ENCODE measurements at places on chromosomes 5 and 9. TPM values are rescaled to one million over a fixed set of nuclear protein-coding genes. Genes with fewer than 3 reads are reported as not detected.

MYO10 gene
- total RNA-seq = 8.5 TPM

PCDHGA8 gene
- 2.4 TPM for total RNA-seq

KLF9 gene
- total RNA-seq = 104 TPM

FABP6 gene
- total RNA-seq = not detected

TAF1L gene
- total RNA-seq = not detected

MORN5 gene
- 1.5 TPM for total RNA-seq

TLE1 gene
- 21.8 TPM for total RNA-seq

TMEM171 gene
- total RNA-seq = not detected

- no peak for DNase-seq
Measured at GRCh38 chr5:25641124-25641523, 996.3 kb upstream of the CDH10 start.

- no peak for DNase-seq
Measured at GRCh38 chr9:101162231-101162630, 133.7 kb downstream of the PLPPR1 start.

DNA sequence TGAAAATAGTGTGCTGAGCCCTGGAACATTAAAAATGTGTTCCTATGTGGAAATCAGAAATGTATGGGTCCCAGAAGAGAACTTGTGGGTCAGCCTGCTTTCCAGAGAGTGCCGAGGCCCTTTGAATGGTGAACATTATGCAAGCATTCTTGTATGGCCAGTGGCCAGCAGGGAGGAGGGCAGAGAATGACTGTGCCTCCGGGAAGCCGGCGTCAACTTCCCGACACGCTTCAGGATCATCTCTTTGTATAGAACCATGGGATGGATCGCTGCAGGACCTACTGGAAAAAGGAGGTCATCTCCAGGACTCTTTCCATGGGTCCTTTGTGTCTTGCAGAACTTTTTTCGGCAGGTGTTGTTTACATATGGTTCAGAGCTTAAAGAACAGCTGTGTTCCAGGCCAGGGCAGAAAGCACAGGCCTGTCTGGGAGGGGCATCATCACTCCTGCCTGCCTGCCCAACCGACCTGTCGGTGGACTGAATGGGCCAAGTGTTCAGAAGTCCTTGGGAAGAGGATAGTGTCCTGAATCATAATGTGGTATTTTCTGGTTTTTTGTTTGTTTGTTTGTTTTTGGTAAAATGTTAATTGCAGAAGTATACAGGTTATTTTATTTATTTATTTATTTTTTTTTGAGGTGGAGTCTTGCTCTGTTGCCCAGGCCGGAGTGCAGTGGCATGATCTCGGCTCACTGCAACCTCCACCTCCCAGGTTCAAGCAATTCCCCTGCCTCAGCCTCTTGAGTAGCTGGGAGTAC, 9.0 kb downstream of the PRRC2B start:
- DNase-seq = peak; percentile 96

DNA sequence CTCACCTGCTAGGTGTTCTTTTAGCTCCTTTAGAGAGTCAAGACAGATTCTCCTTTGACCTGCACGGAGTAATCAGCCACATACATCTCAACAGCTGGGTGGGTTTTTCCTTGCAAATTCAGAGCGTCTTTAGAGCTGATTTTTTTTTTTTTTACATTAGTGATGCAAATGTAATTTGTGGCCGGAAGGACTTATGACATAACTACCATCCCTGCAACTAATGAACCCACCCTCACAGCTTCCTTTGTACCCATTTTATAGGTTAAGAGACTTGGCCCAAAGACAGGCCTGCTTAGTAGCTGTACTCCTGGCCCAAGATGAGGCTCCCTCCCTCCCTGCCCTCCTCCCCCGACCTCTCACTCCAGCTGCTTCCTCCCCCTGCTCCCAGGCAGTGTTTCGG, 69.9 kb upstream of the NIPAL4 start:
- DNase-seq = no peak

DNA sequence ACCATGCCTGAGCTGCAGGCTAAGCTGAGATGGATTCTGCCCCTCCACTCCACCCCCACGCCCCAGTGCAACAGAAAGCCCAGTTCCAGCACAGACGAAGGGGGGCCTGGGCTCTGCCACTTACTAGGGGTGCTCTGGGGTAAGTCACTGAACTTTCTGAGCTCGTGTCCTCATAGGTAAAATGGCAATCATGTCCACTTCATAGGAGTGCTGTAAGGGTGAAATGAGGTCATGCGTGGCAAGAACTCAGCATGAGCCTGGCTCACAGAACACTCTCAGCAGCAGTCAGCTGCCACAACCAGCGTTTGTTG, 8.4 kb upstream of the PSD2 start:
- no peak for DNase-seq

DNA sequence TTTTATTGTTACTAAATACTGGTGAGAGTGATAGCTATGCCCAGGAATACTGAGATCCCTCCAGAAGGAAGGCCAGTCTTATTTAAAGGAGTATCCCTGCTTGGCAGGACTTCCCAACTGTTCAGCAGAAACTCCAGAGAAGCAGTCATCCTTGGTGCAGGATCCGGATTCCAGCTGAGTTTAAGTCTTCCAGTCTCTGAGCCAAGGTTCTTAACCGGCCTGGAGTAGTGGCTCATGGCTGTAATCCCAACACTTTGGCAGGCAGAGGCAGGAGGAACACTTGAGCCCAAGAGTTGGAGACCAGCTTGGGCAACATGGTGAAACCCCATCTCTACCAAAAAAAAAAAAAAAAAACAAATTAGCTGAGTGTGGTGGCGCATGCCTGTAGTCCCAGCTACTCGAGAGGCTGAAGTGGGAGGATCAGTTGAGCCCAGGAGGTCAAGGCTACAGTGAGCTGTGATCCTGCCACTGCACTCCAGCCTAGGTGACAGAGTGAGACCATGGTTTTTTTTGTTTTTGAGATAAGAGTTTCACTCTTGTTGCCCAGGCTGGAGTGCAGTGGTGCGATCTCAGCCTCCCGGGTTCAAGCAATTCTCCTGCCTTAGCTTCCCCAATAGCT, 7.6 kb downstream of the NAIF1 start:
- DNase-seq = no peak

DNA sequence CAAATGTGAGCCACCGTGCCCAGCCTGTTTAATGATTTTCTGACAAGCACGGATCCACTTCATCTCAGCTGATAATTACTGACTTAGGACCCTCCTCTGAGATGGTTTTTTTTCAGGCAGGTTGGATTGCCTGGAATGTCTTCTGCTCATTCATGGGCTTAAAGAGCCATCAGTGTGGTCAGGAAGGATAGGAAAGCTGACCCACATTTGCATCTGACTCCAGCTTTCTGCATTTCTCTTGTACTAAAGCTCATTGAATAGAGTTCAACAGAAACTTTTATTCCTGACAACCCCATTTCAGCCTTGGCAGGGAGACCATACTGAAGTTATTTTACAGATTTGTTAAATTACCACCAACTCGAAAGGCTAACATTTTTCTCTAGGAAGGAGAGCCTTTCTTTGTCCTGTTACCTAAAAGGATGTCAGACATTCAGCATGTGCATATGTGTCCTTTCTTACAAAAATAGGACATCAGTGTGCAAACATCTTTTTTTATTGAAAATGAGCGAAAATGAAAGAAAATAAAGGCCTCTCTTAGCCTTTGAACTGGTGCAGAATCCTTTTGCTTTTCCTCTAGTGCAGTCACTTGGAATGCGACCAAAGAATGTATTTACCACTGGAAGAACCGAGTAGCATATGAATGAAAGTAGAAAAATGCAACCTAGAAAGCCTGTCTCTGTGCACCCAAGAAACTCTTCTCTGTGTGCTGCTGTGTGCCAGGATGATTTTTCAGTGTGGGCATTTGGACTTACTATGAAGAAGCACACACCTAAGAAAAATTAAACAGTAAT, 26.6 kb downstream of the ADCY2 start:
- no peak for DNase-seq

- DNase-seq = no peak
Measured at GRCh38 chr5:108398964-108399363, 17.1 kb upstream of the FBXL17 start.

- DNase-seq = no peak
Measured at GRCh38 chr5:158837908-158838307, 261.8 kb downstream of the EBF1 start.

GRCh38 chr5:143551820-143552251, 148.3 kb upstream of the NR3C1 start:
- no peak for DNase-seq

DNA sequence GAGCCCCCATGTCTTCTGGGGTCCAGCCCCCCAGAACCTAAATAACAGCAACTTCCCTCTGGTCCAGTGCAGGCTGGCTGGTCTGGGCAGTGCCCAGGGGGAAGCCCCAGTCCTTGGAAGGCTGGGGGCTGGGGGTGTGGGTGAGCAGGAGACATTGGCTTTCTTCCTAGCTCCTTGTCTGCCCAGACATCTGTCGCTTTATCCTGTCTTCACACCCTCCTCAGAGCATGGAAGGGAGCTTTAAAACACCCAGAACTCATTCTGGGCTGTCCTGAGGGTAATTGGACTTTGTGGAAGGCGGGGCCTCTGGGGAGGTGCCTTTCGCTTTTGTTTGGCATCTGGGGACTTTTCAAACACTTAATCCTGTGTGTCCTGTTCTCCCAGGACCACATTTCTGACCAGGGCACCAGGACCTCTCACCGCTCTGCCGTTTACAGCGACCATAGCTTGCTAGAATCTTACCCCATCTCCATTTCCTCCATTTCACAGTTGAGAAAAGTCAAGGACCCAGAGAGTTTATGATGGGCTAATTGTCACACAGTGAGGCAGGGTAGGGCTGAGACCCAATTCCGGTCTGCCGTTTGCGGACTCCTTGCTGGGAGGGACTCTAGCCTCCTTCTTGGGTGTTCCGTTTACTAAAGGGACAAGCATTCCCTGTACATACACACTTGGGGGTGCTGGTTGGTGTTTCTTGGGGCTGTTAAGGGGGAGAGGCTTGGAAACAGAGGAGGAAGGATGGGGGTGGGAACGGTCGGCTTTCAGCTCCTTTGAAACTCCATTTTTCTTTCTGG, 1.1 kb downstream of the GSN start:
- DNase-seq = no peak

DNA sequence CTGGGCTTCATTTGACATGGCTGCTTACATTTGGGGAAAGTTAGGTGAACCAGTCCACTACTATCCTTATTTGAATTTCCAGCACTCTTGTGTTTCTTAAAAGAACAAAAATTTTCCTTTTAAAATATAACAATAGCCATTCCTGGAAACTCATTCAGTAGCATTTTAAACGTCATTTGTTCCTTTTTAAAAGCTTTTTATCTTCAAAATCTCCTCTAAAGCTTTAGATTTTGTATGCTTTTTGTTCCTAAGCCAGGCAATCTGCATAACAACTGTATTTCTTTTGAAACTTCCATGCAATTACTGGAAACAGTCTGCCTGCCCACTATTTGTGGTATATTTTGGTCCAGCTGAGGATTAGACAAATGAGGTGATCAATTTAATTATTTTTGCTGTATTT, 172.2 kb upstream of the PLCXD3 start:
- no peak for DNase-seq

DNA sequence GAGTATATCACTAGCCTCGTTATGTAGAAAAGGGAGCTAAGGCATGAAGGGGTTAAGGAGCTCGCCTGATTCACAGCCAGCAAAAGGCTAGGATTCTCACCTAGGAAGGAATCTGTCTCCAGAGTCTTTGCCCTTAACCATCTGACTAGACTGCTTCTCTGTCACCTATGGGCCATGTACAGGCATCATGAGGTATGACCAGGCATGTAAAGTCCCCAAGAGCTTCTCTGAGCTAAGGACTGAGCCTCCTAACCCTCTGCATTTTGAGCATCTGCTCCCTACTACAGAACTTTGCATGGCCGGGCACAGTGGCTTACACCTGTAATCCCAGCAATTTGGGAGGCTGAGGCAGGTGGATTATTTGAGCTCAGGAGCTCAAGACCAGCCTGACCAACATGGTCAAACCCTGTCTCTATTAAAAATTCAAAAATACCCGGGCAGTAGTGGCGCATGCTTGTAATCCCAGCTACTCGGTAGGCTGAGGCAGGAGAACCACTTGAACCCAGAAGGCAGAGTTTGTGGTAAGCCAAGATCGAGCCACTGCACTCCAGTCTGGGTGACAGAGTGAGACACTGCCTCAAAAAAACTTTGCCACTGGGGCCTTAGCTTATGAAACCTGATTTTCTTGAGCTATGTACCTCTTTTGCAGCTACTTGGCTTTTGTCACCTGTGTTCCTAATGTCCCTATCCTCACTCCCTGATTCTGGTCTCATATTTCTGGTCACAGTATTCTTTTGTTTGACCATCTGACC, 33.2 kb upstream of the IL7R start:
- DNase-seq = no peak

- no peak for DNase-seq
Measured at GRCh38 chr5:5799826-5800225, 377.3 kb downstream of the ICE1 start.

DNA sequence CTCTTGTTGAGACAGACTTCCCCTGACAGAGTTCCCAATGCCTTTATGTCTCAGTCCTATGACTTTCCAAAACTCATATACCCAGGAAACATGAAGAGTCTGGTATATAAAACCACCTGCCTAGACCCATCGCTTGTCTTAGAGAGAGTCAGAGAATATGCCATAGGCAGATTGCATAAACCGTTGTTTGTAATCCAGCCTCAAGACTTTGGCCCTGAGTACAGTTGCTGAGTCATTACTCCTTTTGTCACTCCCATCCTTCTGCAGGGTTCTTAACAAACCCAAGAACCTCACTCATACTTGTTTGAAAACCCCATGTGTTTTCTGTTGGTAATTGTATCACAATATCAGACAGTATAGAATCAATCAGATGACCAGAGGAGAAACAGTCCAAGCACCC, 616.3 kb downstream of the SLCO4C1 start:
- no peak for DNase-seq

DNA sequence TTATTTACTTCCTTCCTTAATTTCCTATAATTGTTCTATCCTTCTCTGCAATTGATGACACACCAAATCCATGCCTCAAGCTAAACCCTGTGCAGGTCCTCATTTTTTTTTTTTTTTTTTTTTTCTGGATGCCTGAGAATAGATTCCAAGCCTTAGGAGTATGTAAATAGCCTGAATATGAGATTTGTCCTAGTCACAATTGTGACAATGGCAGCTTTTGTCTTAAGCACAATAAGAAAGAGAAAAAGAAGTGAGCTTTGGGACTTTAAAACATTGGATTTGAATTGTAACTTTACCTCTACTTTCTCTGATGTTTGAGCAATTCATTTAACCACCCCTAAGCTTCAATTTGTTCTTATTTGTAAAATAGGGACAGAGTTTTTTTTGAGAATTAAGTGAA, 280.5 kb downstream of the TUSC1 start:
- DNase-seq = no peak

GRCh38 chr9:105047742-105048041, 119.7 kb upstream of the ABCA1 start:
- no peak for DNase-seq

DNA sequence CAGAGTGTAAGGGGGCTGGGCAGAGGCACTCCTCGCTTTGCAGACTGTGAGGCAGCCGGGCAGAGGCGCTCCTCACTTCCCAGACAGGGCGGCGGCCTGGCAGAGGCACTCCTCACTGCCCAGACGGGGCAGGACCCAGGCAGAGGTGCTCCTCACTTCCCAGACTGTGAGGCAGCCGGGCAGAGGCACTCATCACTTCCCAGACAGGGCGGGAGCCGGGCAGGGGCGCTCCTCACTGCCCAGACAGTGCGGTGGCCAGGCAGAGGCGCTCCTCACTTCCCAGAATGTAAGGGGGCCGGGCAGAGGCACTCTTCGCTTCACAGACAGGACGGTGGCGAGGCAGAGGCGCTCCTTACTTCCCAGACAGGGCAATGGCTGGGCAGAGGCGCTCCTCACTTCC, 442.5 kb downstream of the SPATA31D1 start:
- DNase-seq = peak; percentile 77

- no peak for DNase-seq
Measured at GRCh38 chr9:132348676-132349075, 6.1 kb downstream of the SETX start.

Measured in posterior vena cava (tissue), 2 donors.